ENCODE measurements at places on chromosomes 1 and 21. TPM values are rescaled to one million over a fixed set of nuclear protein-coding genes. Genes with fewer than 3 reads are reported as not detected.

DNA sequence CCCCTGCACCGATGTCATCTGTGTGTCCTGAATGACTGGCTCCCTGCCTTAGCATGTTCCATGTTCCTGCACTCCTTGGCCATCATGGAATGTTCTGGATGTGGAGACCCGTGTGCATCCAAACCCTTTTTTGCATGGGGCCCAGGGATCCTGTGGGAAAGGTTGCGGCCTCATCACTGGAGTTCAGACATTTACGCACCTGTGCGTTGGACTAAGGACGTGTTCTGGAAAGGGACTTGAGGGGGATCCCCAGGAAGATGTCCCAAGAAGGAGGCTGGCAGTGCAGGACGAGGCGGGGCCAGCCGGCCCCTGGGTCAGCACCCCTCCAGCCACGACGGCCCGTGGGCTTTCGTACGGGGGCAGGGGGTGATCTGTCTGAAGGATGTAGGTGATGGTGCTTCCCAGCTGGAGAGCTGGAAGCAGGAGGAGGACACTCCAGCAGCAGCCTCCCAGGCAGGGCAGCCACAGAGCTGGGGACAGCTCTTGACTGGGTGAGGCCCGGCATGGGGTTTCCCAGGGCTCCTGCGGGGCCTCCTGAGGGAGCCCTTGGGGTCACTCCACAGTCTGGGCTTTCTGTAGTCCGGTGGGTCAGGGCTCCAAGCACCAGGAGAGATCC lies 67.2 kb downstream of the SCCPDH start:
- DNase-seq, result peak; percentile 48

DNA sequence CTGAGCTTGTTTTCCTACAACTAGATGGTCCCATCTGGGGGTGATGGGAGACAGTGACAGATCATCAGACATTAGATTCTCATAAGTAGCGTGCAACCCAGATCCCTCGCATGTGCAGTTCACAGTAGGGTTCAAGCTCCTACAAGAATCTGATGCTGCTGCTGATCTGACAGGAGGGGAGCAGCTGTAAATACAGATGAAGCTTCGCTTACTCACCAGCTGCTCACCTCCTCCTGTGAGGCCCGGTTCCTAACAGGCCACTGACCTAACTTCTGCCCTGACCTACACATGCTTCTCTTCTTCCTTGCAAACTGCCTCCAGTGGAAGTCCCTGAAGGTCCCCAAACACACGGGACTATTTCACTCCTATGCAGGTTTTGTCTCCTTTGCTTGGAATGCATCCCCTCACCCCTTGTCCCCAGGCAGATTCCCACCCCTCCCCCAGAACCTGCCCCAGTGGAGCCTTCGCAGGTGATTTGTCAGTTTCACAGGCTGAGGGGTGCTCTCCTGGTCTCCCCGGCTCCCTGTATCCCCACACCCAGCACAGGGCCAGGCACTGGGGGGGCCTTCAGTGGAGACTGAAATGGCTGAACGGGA lies 5.7 kb upstream of the ZBTB48 start:
- peak; percentile 58 for DNase-seq

DNA sequence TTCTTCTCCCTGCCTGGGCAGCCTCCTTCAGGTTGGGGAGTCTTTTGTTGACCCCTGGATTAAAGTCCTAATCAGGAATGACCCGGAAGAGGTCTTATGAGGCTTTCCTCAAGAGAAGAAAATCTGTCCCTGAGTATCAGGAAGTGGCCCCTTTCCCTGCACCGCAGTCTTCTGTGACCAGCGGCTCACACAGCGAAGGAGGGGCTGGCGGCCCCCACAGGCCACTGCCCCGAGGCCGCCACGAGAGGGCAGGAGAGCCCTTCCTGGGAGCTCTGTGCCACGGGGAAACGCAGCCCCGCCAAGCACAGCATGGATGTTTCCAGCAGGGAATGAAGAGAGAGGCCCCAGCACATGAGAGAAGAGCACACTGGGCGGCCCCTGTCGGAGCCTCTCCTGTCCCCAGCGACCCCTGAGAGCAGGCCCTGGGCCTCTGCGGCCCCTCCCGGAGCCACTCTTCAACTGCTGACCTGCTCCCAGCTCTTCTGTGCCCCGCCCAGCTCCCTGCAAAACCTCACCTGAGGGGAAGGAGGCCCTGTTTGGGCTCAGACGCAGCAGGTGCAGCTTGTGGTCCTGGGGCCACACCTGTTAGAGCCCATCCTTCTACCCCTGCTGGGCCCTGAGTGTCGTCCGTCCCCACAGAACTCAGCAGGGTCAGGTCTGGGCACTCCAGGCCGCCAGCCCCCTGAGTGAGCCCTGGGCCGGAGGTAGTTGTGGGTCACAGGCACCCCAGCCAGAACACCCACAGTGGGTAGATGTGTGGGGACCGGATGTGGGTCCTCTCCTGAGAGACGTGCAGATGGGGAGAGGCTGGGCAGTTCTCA lies 4.9 kb upstream of the POFUT2 start:
- peak; percentile 95 for DNase-seq

DNA sequence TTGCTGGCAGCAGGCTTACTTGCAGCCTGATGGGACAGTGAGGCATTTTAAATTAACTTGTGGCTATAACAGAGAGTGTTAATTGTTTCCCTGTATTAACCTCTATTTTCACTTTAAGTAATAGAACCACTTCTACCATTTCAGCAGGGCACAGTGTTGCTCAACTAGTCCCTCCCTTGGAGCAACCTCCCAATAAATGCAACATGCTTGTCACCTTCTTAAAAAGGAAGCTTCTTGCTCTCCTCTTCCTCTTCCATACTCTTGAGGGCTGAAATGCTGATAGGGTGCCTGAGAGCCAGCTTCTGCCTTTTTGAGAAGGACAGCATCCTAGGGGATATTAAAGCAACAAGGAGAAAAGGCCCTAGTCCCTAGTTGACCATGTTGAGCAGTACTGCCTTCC lies 52.1 kb downstream of the C4BPA start:
- no peak for DNase-seq

DNA sequence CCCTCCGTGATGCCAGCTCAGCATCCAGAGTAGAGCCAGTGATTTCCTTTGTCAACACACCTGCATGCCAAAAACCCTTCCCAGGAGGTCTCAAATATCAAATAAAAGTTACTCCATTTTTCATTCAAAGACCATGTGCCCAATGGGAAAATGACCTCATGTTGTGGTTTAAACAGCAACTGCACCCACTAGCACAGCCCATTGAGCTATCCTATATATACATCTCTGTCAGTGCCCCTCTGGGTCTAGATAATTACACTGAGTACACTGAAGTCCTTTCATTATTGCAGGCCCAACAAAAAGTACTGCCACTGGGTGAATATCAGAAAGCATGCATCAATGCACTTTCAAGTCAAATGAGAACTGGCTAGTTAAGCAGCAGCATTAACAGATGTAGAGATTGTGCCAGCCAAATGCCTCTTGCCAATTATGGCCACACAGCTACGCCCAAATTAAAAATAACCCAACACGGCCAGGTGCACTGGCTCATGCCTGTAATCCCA lies 117.7 kb downstream of the SLC45A1 start:
- no peak for DNase-seq

- DNase-seq, result no peak
Observed at GRCh38 chr21:24509131-24509530, 1098.2 kb downstream of the MRPL39 start.

DNA sequence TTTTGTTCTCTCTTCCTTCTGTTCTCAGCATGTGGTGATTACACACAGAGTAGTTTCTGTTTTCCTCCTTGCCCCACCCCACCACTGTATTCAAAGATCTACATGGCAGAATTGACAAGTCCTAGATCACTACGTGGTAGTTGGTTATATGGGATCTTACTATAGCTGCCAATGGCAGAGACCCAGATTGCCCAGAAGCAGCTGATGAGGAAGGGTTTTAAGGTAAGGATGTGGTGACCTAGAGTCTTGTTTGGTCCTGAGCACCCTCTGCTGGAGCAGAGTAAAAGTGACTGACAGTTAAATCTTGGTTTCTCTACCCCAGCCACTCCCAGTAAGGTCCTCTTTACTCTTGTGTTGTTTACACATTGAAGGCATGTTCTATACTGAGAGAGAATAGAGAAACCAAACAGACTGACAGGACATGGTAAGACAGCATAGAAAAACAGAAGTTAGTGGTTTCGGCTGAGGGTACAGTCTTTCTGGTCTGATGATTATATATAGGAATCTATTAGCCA lies 22.8 kb upstream of the STRIP1 start:
- peak; percentile 55 for DNase-seq

GRCh38 chr21:30232011-30232410 lies 16.1 kb upstream of the CLDN8 start:
- no peak for DNase-seq

DNA sequence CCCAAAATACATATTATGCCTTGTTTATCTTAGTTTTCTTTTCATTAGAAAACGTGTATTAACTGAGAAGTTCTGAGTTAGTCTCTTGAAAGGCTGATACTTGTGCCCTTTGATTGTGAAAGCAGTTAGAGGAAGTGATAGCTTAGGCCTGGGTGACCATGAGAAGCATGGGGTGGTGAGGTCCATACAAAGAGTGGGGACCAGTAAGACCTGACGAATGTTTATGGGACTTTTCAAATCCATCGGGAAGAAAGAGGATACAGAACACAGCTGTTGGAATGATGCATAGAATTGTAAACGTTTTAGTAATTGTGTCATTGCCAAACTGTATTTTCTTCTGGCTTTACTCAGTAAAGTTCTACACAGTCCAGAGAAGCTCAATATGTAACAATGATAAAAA lies 259.8 kb downstream of the LMO4 start:
- DNase-seq, result no peak

DNA sequence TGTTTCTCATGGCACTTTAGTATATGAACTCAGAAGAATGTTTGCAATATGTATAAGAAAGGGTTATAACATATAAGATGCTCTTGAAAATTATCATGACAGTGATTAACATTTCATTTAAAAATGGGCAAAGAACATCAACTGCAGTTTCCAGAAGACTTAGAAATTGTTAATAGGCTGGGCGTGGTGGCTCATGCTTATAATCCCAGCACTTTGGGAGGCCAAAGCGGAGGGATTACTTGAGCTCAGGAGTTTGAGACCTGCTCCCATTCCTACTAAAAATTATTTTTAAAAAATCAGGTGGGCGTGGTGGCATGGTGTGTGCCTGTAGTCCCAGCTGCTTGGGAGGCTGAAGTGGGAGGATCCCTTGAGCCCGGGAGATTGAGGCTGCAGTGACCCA lies 23.1 kb downstream of the MTF2 start:
- no peak for DNase-seq

GRCh38 chr1:87329526-87330056 lies 911 bp downstream of the LMO4 start:
- DNase-seq, result peak; percentile 16

GRCh38 chr1:29237852-29238619 lies 1.7 kb downstream of the PTPRU start:
- DNase-seq, result peak; percentile 88

DNA sequence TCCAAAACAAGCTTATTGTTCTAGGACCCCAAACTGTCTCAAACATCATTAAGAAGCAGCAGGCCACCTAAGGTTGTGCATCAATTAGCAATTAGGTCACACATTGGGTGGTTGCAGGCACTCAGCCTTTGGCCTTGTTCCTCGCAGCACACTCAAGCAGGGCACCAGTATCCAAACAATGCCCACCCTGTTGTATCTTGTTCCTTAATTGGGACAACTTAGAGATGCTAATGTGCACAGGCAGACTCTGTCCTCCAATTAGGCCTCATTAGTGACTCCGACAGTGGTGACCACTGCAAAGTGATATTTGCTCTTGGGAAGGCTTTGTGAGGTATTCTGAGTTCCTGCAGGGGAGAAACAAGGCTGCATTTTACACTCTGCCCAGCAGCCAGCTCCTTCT lies 515.1 kb upstream of the PTBP2 start:
- DNase-seq, result no peak

DNA sequence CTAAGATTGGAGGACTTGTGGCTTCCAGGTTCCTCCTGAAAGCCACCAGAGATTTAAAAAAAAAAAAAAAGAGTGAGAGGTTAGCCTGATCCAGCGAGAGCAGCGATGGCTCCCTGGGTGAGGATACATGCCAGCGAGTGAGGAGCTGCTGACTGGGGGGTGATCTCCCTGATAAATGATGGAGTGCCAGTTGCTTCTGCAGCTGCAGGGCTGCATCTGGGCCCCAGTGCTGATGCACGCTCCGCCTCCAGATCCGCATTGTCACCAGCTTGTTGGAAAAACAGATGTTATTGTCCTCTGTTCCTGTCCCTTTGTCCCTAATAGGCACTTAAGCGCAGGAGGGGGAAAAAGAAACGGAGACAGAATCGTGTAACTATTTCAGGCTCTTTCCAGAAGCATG lies 28.6 kb downstream of the UBIAD1 start:
- no peak for DNase-seq

- DNase-seq, result no peak
Observed at GRCh38 chr1:95229037-95229436, 5.0 kb upstream of the RWDD3 start.

PPCS gene
- total RNA-seq, result 83.1 TPM

PMF1 gene
- 290 TPM for total RNA-seq

PEA15 gene
- total RNA-seq, result 81.4 TPM

TCP10L gene
- total RNA-seq, result 3.1 TPM

RAD54L gene
- total RNA-seq, result 42.2 TPM

TSTD1 gene
- total RNA-seq, result 91.3 TPM

Measured in H7 (cell line).